ENCODE measurements at places on chromosomes 6 and 20.

DNA sequence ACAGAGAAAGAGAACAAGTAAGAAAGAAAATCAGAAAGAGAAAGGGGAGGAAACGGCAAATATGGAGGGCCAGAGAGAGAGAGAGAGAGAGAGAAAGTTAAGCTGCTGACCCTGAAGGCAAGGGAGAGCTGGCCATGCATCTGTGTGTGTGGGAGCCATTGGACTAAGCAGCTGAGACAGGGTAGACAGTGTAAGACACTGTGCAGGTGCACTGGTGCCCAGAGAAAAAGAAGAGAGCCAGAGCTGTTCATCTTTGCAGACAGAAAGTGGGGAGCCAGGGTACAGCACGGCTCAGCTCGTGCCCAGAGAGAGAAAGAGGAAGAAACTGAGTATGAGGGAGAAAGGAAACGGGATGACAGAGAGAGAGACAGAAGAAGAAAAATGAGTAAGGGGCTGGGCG, 24.2 kb upstream of the ZNF318 start:
- DNase-seq, result no peak

DNA sequence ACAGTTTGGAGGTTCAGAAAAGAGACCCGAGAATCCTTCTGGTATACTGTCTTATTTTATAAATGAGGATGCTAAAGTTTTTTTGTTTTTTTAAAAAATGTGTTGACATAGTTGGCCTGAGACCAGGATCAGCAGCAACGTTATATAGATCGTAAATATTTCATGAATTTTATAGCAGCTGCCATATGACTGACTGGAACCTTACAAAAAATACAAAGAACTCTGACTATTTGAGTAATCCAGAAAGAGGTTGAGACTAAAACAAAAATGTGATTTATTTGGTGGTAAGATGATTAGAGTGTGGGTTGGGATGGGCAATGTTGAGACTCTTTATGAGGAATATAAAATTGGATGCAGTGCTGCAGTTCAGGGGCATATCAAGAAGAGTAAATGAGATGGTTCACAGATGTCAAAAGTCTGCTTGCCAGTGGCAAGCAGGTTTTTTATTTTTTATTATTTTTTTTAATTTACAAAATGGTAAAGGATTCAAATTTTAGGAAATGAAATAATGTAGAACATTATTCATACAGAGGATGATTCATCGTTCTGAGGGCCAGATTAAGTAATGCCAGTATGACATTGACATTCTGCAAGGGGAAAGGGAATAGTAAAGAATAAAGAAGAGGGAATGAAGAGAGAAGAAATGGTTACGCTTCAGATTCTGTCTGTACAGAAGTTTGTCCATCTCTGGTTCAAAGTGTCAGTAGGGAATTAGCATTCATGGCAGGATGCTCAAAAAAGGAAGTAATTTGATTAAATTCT, 58.5 kb downstream of the SCAF8 start:
- no peak for DNase-seq

GRCh38 chr6:45174045-45174444, 154.1 kb upstream of the RUNX2 start:
- no peak for DNase-seq

- no peak for DNase-seq
Measured at GRCh38 chr6:24307881-24308280, 50.0 kb downstream of the DCDC2 start.

GRCh38 chr6:1023229-1023628, 288.7 kb upstream of the FOXQ1 start:
- DNase-seq, result no peak

DNA sequence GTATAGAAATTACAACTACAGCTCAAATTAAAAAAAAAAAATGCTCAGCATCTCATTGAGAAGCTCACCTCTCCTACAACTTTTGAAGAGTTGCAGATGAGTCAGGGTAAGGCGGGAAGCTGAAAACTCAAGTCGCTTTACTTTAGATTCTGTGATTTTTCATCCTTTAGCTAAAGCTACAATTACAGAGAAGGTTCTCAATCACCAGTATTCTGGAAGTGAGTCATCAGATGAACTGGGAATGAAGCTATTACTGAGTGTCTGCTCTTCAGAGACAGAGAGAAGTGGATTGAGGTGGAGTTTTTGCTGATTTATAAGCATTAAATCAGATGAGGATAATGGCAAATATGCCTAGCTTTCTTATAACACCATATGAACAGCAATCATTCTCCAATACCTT, 91.9 kb downstream of the TFAP2A start:
- DNase-seq, result no peak

DNA sequence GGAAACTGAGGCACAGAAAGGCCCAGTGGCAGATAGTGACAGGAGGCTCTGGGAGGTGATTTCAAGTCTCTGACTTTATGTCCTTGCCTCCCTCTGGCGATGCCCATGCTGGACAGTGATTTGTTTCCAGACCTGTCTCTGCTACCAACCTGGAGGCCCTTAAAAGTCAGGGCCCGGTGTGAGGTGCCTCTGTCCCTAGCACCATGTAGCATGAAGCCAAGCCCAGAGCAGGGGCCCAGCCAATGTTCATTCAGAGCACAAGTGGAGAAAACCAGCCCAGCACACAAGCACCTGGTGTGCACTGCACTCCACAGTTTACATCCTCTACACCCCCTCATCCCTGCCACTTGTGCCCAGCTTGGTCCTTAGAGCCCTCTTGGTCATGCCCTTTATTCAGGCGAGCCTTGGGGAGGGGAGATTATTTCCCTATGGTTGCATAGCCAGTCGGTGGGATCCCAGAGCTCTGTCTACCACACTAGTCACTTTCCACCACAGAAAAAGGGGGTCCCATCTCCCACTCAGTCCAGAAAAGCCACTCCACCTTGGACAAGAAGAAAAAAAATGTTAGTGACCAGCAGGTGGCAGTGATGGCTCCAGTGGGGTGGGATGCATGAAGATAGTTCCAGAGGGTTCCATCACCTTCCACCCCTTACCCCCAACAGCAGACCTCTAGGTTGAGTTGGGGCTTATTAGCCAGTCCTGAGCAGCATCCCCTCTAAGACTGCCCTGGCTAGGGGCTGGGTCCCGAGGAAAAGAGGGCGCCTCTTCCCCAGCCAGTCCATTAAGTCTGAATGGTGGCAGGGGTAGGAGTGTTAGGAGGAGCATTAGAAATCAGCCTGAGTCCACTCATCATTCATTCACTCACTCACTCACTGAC, 30.9 kb downstream of the KIAA1755 start:
- no peak for DNase-seq

Measured in SHP77 (cell line).